Osteocyte (in vitro differentiated cells): ENCODE measurements at places on chromosomes 7 and 10. TPM values are rescaled to one million over a fixed set of nuclear protein-coding genes. Genes with fewer than 3 reads are reported as not detected.

The ICA1 gene
- 1.7 and 2.2 TPM in 2 replicates for total RNA-seq

The GOLGA7B gene
- 0.05 TPM in 1 of 2 replicates, not detected in the other for total RNA-seq

The PRRT4 gene
- 0.44 and 0.54 TPM in 2 replicates for total RNA-seq

The SPDYE1 gene
- not detected in 2 replicates for total RNA-seq

The IRF5 gene
- total RNA-seq = 0.24 TPM in 1 of 2 replicates, not detected in the other

The SPDYE2B gene
- not detected in 2 replicates for total RNA-seq

The GRM3 gene
- not detected in 2 replicates for total RNA-seq

The BLNK gene
- total RNA-seq = not detected in 2 replicates

The SEC31B gene
- total RNA-seq = 18.3 and 19.6 TPM in 2 replicates

The SEPHS1 gene
- total RNA-seq = 67.5 and 72.1 TPM in 2 replicates
